Small intestine (tissue), 16 donors: ENCODE measurements at places on chromosomes 6 and 20. TPM values are rescaled to one million over a fixed set of nuclear protein-coding genes. Genes with fewer than 3 reads are reported as not detected.
A peak's percentile ranks its signal among the peaks of the same experiment; 100 is the strongest.

CCM2L gene
- polyA plus RNA-seq: 7.5 TPM

MCM8 gene
- polyA plus RNA-seq: 2.4 TPM

DNA sequence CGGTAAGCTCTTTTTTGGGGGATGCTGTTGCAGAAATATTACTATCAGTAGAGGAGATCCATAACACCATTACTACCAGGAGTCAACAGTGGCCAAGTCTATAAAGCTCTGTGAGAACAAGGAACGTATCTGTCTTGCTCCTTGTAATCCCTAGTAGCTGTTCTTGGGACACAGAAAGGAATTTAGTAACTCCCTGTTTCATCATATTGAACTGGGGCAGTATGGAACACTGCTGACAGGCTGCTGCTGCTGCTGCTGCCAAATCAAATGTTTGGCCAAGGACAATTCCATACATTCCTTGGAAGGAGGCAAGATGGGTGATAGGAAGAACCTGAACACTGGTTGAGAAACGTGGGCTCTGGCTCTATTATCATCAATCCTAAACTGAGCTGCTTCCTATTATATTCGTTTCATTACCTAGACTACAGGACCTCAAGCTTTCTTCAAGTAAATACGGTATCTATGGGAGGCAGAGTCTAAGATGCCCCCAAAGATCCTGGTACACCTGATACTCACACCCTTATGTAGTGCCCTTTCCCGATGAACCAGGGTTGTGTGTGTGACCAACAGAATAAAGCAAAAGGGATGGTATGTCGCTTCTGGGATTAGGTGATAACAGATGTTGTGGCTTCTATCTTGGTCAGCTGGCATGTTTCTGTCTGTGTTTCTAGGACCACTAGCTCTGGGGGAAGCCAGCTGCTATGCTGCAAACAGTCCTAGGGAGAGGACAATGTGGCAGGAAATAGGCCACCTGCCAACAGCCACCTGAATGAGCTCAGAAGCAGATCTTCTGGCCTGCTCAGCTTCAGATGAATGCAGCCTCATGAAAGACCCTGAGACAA, 39.5 kb downstream of the ELOVL5 start:
- DNase-seq: no peak
- no peak overlapping the region for H3K4me3 ChIP-seq
- peak overlapping the region; percentile 43 for H3K27ac ChIP-seq
- no peaks in the 10 kb centered on the region for H3K36me3 ChIP-seq

TMEM63B gene
- polyA plus RNA-seq: 31.8 TPM

GRCh38 chr6:112389842-112390241, 42.7 kb downstream of the RFPL4B start:
- H3K4me1 ChIP-seq: no peaks in the 10 kb centered on the region
- no peaks in the 10 kb centered on the region for H3K36me3 ChIP-seq
- no peak overlapping the region for H3K4me3 ChIP-seq
